Left ventricle myocardium superior (tissue), 1 donor: ENCODE measurements at places on chromosomes 1 and 21. TPM values are rescaled to one million over a fixed set of nuclear protein-coding genes. Genes with fewer than 3 reads are reported as not detected.

DNA sequence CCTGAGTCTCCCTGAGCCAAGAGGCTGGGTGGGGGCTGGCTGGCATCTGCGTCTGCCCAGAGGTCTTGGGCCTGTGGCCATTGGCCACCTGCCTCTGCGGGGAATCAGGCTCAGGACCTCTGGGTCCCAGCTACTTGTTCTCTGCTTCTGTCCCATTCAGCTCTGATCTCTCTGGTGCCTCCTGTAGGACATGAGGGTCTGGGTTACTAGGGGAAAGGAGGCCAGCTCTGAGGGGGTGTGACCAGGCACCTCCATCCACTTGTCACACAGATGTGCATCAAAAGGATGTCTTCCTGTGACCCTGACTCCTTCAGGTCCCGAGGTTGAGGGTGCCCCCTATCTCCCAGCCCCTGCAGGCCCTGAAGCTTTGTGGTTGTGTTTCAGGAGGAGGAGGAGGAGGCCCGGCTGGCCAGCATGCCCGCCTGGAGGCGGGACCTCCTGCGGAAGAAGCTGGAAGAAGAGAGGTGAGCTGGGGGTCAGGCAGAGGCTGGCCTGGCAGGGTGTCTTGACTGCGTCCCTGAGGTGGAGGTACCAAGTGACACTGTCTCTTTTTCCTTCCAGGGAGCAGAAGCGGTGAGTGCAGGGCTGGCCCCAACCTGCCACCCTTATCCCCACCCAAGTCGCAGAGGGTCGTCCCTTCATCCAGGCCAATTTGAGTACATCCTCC, 9.0 kb downstream of the TNFRSF25 start:
- no peak for DNase-seq

DNA sequence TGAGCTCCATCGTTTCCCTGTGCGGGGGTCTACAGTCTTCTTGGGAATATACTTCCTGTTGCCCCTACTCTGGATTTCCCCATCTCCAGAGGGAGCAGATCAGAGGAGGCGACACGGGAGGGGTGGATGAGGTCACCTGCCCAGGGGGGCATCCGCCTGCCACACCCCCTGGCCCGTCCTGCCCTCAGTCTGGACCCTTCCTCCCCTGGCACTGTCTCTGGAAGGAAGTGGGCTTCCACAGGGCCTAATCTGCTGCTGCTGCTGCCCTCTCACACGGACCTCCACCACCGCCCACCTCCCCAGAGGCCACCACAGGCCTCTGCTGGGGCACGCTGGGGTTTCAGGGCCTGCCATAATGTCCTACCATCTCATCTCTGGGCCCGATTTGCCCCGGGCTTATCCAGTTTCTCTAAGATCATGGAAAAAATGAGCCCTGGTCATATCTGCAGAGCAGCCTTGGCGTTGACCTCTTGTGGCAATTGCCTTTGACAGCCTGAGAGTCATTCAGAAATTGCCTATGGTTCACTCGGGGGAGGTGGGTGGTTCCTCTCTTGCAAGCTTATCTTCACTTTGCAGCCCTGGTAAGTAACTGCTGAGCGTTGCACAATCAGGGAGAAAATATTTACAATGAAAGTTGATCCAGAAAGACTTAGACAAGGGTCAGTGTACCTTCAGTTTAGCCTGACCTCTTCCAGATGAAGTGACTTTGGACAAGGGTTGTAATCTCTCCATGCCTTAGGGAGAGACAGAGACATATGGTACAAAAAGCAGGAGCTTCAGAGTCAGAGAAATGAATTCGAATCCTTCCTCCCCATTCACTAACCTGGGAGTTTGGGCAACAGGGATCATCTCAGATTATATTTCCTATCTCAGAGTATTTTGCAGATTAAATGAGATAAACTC, 252.4 kb downstream of the TOMM20 start:
- no peak for DNase-seq

- DNase-seq, result no peak
Measured at GRCh38 chr1:182742780-182743179, 46.8 kb upstream of the NPL start.

DNA sequence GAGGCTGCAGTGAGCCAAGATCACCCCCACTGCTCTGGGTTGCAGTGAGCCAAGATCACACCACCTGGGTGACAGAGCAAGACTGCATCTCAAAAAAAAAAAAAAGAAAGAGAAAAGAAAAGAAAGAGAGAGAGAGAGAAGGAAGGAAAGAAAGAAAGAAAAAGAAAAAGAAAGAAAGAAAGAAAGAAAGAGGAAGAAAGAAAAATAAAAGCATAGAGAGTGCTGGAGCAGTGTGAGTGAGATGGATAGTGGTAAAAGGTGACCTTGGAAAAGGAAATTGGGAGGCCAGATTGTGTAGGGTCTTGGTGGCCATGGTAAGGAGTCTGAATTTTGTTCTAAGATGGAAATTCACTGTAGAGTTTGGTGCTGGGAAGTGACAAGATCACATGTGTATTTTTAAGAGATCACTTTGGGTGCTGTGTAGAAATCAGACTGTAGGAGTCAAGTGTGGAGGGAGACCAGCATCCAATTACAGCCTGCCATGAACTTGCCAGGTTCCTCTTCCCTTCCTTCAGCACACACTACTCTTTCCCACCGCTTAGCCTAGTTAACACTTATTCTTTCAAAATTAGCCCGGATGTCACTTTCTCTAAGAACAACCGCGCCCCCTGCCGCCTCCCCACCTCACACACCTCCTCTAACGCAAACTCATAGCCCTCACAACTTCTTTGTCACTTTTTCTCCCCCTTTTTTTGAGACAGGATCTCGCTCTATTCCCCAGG, 17.9 kb downstream of the MTX1 start:
- DNase-seq, result peak; percentile 81

- no peak for DNase-seq
Measured at GRCh38 chr1:201515895-201516294, 9.0 kb upstream of the CSRP1 start.

UMODL1 gene
- not detected for total RNA-seq

RAP1GAP gene
- total RNA-seq, result 3.4 TPM
